Activated CD8-positive, alpha-beta memory T cell treated with anti-CD3 and anti-CD28 coated beads for 4 hours (primary cell): ENCODE measurements at places on chromosomes 7 and 10.

- no peak for DNase-seq
Observed at GRCh38 chr7:122364761-122365280, 60.3 kb upstream of the FEZF1 start.

GRCh38 chr7:76333511-76334101 lies 25.2 kb downstream of the YWHAG start:
- DNase-seq, result no peak

- no peak for DNase-seq
Observed at GRCh38 chr10:93710333-93710909, 8.0 kb upstream of the FRA10AC1 start.

GRCh38 chr10:90167174-90168064 lies 466.0 kb downstream of the KIF20B start:
- DNase-seq, result no peak

GRCh38 chr10:101146392-101147251 lies 15.5 kb downstream of the TLX1 start:
- no peak for DNase-seq

DNA sequence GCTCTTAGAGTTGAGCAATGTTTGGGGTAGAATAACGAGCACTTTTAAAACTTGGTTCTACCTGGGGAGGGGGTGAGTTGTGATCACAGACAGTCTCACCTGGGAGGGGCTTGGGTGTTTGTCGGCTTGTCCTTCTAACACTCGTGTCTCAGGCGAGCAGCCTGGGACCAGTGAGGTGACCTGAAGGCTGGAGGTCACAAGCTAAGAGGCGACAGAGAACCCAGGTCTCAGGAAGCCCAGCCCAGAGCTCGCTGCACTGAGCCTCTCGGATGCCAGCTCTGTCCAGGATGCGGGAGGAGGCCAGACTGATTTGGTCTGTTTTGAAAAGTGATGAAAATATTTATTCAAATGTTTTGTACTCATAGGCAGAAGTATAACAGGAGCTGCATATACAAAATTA lies 11.8 kb downstream of the HTRA1 start:
- no peak for DNase-seq

GRCh38 chr10:123535386-123535785 lies 130.8 kb upstream of the GPR26 start:
- no peak for DNase-seq

DNA sequence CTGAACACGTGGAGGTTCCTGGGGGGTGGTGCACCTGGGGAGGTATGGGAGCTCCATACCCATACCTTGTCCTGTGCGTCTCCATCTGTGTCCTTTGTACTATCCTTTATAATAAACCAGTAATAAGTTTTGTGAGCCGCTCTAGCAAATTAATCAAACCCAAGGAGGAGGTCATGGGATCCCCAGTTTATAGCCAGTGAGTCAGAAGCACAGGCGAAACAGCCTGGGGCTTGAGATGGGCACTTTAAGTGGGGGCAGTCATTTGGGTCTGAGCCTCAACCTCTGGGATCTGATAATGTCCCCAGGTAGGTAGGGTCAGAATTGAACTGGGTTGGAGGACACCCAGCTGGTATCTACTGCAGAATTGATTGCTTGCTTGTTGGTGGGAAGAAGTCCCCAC lies 16.9 kb downstream of the SNX10 start:
- DNase-seq, result no peak

GRCh38 chr10:100019787-100020141 lies 10.0 kb upstream of the DNMBP start:
- no peak for DNase-seq

DNA sequence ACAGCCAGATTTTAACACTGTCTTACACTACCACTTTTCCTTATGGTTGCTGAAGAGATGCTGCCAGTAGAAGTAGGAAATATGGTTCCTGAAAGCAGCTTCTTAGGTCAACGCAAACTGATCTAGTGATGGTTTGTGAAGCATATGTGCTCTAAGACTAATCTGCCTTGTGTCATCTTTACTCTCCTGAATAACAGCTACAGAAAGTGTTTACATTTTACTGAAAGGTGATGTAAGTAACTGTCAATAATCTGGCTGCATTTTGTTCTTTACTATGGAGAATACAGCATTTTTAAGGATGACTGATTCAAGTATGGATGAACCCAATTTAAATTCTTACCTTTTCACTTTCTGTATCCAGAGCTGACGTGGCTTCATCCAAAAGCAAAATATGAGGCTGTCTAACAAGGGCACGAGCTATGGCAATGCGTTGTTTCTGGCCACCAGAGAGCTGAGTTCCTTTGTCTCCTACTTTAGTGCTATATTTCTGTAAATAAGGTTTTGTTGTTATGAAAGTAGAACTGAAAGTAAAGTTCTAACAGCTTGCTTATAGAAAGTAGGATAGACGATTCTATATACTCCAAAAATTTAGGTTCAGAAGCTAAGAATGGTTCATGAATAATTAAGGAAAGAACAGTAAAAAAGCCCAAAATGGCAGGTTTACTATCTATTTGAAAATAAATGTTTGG lies 30.2 kb upstream of the ABCB4 start:
- DNase-seq, result no peak

- no peak for DNase-seq
Observed at GRCh38 chr10:115214829-115215228, 121.7 kb downstream of the ATRNL1 start.

GRCh38 chr10:6033954-6034353 lies 28.2 kb downstream of the IL2RA start:
- no peak for DNase-seq

- DNase-seq, result no peak
Observed at GRCh38 chr10:14787938-14788337, 13.2 kb upstream of the FAM107B start.

GRCh38 chr7:87960239-87960638 lies 26.2 kb downstream of the ADAM22 start:
- no peak for DNase-seq

- no peak for DNase-seq
Observed at GRCh38 chr10:91880310-91880709, 29.0 kb downstream of the FGFBP3 start.

- no peak for DNase-seq
Observed at GRCh38 chr10:106560925-106561640, 603.4 kb downstream of the SORCS1 start.

DNA sequence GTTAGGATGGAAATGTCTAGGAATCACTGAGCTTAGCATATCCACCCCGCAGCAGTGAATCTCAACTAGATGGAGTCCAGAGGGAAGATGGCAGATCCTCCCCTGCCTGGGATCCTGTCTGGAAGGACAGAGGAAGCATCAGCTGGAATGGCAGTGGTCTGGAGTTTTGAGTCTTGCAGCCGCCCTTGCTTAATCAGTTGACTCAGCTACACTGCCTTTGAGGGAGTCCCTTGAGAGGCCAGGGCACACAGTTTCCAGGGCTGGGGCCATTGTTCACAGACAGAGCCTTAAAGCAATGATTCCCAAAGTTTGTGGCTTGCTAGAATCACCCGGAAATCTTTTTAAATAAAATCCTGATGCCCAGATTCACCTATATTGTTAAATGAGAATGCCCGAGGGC lies 128.1 kb downstream of the NT5C2 start:
- DNase-seq, result no peak

GRCh38 chr7:98556288-98556687 lies 60.8 kb upstream of the NPTX2 start:
- no peak for DNase-seq

DNA sequence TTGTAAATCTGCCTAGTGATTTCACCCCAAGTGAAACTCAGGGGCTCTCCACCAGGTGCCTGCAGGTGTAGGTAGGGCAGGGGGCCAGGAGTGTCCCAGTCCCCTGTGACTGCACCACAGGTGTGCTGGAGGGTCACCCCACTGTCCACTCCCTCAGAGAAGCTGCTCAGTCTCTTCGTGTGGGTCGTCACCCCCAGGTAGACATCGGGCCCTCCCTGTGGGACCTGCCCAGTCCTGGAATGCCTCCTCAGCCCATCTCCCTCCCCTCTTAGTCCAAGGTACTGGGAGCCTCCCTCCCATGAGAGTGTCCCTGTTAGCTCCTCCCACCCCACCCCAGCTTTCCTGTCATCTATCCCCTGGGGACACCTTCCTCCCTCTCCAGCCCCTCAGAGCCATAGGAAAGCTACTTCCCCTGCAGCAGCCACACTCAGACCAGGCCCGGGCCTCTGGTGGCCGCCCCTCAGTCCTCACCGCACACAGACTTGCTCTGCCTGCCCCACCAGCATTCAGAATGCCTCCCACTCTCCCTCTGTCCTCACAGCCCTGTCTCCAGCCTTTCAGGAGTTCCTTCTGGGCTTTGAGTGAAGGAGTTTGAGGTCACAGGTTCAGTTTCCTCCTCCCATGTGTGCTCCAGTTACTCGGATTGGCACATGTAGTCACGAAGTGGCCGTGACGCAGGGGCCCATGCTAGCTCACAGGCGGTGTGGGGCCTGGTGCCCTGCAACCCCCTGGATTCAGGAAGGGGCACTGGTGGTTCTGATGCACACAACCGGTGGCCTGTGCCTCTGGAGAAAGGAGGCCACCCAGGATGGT lies 5.1 kb downstream of the ALOX5 start:
- DNase-seq, result no peak

GRCh38 chr10:36491926-36492325 lies 633.5 kb upstream of the ANKRD30A start:
- DNase-seq, result no peak

- DNase-seq, result no peak
Observed at GRCh38 chr7:3649678-3650440, 348.8 kb downstream of the SDK1 start.

- no peak for DNase-seq
Observed at GRCh38 chr10:110632591-110633215, 11.4 kb upstream of the RBM20 start.

DNA sequence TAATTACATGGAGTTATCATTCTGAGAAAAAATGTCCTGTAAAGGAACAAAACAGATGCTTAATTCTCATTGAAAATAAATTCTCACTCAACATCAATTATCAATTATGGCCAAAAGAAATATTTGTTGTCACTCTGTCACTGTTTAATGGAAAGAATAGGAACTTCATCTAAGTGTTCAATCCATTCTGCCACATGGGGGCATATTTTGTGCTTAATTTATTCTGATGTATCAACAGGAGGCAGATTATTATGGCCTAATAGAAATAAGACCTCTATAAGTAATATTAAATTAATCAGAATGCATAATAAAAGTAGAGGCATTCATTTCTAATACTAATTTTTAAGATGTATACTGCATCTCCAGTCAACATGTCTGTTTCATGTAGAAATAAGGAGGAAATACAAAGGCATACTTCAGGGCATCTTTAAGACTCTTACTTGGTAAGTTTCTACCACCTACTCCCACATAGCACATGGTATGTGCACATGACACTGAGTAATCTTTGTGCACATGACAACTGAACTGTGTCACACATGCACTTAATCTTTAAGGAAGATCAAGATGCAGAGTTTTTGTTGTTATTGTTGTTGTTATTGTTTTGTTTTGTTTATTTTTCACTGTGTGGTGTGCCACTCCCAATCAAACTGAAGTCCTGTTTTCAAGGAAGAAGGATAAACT lies 420.4 kb upstream of the SEMA3A start:
- no peak for DNase-seq

DNA sequence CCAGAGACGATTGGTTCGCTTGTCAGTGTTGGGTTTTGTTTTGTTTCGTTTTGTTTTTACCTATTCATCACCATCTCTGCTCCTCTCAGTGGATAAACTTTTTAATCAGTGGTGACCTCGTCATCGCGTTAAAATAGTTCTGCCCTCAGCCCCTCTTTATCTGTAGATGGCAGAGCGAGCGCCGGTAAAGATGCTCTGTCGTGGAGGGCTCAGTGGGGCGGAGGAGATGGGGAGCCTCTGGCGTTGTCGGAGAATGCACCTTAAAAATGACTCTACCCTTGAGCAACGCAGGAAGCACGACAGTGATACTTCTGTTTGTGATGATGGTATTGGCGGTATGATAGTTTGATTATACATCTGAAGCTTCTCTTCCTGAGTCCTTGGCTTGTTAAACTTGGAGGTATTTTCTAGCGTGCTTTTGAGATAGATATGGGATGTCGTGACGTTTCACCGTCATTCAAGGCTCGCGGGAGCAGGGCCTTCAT lies 554 bp downstream of the CSGALNACT2 start:
- DNase-seq, result no peak

GRCh38 chr7:114663502-114663901 lies 248.9 kb downstream of the FOXP2 start:
- DNase-seq, result no peak

GRCh38 chr10:10498781-10499180 lies 518.9 kb upstream of the CELF2 start:
- DNase-seq, result no peak

GRCh38 chr10:49834976-49835375 lies 72.9 kb upstream of the OGDHL start:
- DNase-seq, result no peak

DNA sequence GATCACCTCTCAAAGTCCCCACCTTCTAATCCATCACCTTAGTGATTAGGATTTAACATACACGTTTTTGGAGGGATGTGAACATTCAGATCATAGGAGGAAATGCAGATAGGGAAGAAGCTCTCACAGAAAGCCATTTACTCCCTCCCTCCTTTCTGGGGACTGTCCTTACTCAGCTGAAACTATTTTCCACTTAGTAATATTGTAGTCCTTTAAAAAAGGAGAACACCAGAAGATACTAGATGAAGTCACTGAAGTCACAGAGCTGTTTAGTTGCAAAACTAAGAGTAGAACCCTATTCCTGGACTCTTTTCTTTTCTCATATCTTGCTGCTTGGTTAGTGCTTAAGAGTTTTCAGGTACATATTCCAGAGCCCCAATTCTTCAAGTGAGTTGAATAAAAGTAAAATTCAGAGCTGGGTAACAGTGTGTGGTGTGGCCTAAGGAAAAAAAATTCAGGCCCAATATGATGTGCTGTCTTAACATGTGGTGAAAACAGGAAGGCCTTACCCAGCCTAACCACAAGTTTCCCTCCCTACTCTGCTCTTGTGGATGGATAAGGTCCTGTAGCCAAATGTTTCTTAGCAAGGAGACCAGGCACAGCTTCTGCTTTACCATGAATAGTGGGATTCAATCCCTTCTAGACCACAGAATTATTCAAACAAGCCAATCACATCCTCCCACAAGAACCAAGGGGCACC lies 135.7 kb downstream of the INHBA start:
- DNase-seq, result no peak

GRCh38 chr7:34991938-34992840 lies 45.1 kb downstream of the DPY19L1 start:
- DNase-seq, result no peak

DNA sequence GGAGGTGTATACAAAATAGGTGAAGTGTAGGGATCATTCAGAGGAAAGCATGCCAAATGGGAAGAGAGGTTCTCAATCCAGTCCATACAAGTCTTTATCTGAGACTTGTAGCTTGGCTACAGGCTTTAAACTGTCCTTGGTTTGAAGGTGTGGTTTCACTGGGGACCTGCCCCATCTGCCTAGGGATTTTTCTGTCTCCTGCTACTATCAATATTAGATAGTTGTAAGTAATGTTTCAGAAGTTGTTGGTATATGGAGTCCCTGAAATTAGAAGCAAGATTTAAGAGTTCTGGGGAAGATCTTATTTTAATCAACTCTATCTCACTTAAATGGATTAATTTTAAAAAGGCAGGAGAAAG lies 100.9 kb downstream of the ANKRD7 start:
- DNase-seq, result no peak

DNA sequence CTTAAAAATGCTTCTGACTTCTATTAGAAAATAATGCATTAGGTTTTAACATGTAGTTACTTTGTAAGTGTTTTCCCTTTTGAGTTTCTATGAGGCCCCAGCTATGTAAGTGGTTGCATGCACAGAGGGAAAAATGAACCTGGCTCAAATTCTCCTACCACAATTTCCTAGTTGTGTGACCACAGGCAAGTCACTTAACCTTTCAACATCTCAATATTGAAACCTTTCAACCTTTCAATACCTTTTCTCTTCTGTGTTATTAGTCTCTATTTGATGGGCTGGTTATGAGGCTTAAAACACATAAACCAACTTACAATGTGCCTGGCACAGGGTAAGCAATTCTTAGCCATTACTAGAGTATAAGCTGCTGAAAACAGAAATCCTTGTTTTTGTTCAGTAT lies 203.0 kb downstream of the KCND2 start:
- DNase-seq, result no peak
